ENCODE measurements at places on chromosomes 6 and 20.

GRCh38 chr6:161406646-161407045 lies 132.8 kb upstream of the AGPAT4 start:
- peak; percentile 68 for DNase-seq

DNA sequence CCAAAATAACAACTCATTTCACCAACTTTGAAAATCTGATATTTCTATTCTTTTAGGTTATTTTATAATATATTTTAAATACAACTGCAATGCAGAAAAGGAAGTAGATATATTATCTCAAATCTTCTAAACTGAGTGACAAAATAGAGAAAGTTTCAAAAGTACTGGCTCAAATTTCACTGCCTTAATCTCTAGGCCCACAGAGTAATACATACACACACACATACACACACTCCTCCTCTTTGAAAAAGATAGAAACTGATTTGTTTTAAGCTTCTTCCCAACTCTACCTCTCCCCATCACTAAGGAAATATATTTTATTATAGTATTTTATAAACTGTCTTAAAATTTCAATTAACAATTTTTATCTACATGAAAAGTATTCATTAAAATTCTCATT lies 36.2 kb downstream of the ARHGAP18 start:
- no peak for DNase-seq

DNA sequence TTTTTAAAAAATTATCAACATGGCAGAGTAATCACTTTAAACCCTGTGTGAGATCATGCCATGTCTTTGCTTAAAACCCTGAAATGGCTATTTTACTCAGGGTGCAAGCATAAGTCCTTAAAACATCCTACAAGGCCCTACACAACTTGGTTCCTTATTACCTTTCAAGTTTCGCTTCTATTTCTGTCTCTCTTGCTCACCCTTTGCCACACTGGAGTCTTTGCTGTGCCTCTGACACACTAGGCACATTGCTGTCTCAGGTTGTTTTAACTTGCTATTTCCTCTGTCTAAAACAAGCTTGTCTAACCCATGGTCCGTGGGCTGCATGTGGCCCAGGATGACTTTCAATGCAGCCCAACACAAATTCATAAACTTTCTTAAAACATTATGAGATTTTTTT lies 55.6 kb downstream of the KIAA0408 start:
- no peak for DNase-seq

- DNase-seq: peak; percentile 43
These were observed 19.8 kb upstream of the TREM1 start for GRCh38 chr6:41306187-41306854.

GRCh38 chr6:160362556-160362955 lies 14.4 kb downstream of the SLC22A3 start:
- no peak for DNase-seq

- no peak for DNase-seq
These were observed 22.8 kb downstream of the FYN start for GRCh38 chr6:111850295-111850937.

DNA sequence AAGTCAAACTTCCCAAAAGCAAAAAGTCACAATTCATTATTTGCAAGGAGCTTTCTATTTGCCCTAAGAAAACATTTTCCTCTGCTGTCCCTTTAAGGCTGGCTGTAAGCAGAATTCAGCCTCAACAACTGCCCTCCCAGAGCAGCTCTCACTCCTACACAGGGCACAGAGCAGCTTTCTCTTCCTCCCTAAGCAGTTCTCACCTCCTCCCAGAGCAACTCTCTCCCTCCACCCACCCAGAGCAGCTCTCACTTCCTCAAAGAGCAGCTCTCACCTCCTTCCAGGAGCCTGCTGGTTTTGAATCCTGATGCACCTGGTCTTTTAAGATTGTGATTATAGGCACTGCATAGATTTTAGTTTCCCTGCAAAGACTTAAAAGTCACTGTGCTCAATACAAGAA lies 120.6 kb upstream of the TMEM181 start:
- no peak for DNase-seq

DNA sequence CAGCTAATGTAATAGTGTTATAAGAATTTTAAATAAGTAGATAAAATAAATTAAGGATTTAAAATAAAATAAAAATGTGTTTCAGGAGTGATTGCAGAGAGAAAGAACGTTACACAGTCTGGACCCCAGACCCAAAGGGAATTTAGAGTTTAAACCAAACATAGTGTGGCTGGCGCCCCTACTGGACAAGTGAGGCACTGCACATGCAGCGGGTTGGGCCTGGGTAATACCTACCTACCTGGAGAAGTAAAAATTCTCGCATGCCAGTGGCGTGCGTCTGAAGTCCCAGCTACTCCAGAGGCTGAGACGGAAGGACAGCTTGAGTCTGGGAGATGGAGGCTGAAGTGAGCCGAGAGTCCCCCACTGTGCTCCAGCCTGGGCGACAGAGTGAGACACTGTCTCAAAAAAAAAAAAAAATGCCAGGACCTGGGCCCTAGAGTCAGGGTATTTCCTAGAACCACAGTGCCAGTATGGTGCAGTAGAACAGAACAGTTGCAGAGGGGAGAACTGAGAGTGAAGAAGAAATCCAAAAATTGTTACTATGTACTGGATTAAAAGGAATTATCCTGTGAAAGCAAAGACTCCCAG lies 71.4 kb upstream of the TCF21 start:
- no peak for DNase-seq

- DNase-seq: no peak
These were observed 135.1 kb upstream of the PMEPA1 start for GRCh38 chr20:57844626-57845596.

DNA sequence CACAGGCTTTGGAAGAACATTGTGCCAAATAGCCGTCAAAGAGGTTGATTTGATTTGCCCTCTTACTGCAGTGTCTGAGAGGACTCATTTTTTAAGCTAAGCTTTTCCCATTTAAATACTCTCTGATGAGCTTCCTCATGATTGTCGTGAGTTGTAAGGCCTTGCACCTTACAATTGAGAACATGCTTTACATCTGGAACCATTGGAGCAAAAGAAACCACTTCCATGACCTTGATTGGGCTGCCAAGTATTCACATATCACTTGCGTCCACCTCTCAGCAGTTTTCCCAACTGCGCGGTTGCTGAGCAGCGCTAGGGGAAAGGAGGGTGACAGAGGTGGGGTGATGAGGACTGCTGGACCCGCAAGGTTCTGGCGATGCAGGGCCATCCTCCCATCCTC lies 12.3 kb upstream of the LBP start:
- no peak for DNase-seq

- no peak for DNase-seq
These were observed 34.3 kb downstream of the RNF24 start for GRCh38 chr20:3981132-3981452.

DNA sequence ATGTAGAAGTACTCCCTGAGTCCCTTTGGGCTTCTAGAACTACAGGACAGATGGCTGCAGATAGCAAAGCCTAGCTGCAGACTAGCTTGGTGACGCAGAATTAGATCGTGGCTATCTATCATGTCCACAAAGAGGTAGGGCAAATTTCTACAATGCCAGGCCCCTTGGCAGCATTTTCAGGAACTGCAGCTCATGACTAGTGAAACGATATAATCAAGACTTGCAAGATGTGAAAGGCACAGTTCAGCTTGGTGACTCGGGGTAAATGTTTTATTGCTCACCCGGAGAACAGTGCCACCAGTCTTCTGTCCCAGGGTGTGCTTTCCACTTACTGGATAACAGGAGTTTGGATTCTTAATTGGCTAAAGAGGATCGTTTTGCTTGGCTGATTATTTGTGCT lies 108.7 kb upstream of the LY86 start:
- no peak for DNase-seq

- no peak for DNase-seq
These were observed 3.2 kb upstream of the NCR2 start for GRCh38 chr6:41332241-41332640.

DNA sequence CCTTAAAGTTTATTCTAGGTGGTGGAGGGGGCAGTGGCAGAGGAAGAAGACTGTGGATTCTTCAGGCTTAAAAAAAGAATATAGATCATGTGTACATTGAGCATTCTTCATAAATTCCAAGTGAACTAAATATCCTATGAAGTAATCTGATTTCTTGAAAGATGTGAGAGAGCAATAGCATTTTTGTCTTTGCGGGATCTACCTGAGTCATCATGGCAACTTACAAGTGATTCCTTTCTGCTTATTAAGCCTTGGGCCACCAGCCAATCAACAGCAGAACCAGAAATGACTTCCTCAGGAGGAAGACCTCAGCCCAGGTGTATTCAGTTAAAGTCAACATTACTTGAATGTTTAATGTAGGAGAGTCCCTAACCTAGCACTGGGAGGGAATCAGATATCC lies 756.9 kb downstream of the TFAP2A start:
- DNase-seq: no peak

GRCh38 chr6:101102702-101103101 lies 221.6 kb upstream of the ASCC3 start:
- no peak for DNase-seq

DNA sequence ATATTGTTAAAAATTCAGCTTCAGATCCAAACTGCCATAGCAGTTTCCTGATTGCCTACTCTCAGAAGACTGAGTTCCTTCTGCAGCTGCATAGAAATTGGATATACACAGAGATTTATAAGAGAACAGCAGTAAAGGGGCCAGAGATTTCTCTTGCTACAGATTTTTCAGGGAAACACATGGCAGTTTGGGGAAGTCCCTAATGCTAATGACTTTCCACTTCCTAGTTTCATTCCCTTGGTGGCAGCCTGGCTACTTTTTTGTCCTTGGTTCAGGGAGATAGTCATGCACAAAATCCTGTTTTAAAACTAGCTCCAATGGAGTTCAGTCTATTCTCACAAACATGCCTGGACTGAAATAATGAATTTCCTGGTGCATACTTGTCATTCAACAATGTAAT lies 125.3 kb upstream of the PLCB4 start:
- no peak for DNase-seq

DNA sequence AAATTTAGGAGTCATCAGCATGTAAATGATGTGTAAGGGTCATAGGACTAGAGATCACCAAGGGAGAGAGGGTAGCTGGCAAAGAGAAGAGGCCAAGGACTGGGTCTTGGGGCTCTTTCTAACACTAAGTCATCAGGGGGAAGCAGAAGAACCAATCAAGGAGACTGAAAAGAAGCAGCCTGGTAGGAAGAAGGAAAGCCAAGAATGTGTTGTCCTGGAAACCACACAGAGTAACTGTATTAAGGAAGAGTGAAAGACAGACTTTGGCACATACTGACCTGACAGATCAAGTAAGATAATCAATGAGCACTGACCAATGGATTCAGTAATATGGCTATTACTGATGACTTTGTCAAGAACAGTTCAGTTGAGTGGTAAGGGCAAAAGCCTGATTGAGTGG lies 42.3 kb upstream of the LAMA4 start:
- DNase-seq: no peak

DNA sequence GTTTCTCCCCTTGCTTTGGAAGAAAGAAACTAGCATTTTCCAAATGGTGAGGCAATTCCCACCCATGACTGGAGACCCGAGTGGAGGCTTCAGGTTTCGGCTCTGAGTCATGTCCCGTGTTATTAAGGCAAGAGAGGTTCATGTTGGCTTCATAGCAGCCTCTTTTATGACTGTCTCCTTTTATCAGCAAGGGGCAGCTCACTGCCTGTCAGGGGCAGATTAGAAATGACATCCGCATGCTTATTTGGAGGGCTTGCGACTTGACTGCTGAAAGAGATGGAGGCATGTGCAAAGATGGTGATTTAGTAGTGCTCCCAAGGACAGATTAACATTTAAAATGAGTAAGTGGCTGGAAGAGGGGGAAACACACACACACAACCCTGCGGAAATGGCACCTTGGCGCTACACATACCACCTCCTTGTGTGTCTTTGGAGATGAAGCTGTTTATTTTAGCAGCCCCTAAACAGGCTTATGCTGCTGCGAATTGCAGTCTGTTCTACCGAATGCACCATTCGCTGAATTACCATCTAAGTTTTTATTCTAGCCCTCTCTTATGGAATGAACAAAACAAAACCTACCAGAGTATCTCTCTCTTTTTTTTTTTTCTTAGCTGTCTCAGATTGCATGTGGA lies 52.1 kb upstream of the VSTM2L start:
- DNase-seq: no peak

DNA sequence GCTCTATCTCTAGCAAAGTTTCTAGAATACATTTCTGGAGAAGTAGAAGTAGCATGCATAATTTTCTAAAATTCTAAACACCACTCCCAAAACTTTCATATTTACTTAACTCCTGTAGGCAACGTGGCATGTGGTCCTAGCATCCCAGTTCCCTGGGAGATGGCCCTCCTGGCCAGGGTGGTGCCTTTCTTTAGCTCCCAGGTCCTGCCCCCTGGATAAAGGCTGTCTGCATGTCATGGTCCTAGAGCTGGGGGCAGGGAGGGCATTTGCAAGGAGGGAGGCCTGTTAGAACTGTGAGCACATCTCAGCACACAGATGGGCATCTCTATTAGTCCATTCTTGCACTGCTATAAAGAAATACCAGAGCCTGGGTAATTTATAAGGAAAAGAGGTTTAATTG lies 485.6 kb upstream of the SULF2 start:
- DNase-seq: no peak

DNA sequence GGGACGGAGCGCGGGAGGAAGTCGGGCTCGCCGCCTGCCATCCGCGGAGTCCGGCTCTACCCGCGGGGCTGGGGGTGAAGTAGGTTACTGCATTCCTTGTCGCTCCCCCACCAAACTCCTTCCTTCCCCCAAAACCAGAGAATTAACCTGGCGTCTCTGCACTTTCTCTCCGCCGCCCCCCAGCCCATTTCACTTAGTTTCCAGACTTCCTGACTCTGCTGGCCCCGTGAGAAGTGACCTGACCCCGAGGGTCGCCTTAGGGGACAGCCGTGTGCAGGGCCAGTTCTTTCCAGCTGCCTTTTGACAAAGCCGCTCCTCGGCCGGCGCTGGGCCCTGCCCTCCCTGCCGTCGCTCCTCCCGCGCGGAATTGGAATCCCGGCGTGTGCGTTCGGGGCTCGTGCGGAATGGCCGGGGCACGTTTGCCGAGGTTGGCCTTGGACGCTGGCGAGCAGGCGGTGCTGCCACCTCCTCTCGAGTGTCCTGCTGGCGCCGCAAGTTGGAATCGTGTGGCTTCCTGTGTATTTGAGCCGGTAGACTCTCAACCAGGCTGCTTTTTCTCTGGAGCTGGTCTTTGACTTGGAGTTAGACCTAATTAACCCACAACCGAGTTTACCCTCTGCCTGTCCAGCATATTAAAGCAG lies 650 bp downstream of the DCBLD1 start:
- DNase-seq: peak; percentile 82

DNA sequence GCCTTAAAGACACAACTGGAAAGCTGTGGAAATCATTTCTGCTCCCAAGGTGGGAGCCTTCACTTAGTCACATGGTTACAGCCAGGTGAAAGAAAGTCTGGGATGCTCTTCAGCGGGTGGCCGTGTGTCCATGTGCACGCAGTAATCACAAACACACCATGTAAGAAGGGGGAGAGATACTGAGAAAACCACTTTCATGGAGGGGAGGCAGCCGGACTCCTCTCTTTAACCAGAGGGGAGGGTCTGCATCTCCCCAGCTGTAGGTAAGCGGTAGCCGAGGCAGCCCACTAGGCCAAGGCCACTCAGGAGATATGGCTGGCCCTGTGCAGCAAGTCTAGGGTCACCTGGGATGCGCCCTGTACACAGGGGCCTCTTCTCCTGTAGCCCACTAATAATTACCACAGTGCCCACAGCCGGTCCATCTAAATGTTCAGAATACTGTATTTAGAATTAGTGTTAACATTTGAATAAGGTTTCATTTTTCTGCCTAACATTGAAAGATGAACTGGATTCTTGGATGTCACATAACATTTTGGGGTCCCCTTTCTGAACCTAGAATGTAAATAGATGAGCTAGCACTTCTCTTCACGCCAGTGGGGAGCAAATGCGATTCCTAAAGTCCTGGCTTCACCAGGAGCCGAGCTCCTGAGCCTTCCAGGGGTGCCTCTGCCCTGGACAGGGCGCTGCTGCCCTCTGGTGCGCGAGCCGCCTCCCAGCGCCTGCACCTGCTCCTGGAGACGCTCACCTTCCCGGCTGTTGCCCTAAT lies 15.9 kb downstream of the GPR31 start:
- no peak for DNase-seq
